ENCODE measurements at places on chromosomes 13 and 19.

GRCh38 chr13:33684874-33685273, 133.1 kb upstream of the RFC3 start:
- no peak for DNase-seq

DNA sequence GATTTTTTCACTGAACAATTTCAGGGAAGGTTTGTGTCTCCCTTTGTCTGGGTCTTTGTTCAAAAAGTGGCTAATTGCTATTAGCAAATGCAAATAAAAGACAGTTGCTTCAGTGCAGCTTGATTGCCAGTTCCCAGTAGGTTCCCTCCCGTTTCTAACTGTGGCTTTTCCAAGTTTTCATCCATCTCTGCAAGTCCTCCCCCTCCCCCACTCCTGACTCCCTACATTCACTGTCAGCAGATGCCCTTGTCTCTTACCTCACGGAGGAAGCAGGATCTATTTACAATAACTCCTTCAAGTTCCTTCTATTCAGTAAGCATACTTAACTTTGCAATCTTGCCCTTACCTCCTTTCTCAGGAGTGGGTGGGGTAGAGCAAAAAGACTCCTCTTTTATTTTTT, 55.4 kb upstream of the SCEL start:
- DNase-seq: no peak

DNA sequence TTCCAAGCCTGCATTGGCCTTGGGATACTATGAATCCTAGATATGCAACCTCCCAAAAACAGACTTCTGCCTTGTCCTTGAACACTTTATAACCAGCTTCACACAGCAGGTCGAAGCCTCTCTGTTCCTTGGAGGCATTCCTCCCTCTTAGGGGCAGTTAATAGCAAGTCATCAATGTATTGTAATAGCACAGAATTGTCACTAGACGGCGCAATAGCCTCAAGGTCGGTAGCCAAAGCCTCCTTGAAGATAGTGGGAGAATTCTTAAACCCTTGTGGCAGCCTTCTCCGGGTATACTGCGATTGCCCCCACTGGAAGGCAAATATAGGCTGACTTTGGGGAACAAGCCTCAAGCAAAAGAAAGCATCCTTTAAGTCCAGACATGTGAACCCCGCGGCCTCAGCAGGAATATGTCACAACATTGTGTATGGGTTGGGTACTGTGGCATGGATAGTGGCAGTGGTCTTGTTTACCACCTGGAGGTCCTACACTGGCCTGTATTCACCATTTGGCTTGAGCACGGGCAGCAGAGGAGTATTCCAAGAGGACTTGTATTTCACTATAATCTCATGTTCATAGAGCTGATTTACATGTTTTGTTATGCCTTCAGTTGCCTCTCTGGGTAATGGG, 61.1 kb downstream of the ZNF431 start:
- DNase-seq: peak; percentile 28

DNA sequence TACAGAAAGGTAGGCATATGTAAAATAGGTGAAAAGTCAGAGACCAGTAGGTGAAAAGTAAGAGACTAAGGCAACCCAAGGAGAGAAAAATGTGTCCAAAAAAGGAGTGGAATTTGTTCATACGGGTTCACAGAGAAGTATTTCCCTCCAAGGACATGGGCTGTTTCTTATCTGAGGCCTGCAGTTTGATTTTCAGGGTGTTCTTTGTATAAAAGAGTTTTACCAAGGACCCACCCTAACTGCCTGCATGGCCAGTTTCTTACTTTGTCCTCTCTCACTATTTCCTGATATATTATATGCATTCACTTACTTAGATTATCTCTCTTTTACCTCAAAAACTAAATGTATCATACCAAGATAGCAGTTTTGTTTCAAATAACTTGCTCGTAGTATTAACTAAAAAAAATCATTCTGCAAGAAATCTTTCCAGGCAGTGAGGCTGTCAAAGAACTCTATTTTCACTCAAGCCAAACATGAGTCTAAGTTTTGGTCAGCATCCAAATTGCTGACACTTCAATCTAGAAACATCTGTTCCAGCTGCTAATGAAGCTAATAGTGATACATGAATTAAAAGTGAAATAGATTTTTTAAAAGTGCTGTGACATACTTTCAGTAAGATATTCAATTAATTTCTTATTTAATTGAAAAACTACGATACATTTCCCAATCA, 141.4 kb upstream of the SGCG start:
- no peak for DNase-seq

GRCh38 chr13:103451656-103452055, 385.4 kb upstream of the SLC10A2 start:
- no peak for DNase-seq

DNA sequence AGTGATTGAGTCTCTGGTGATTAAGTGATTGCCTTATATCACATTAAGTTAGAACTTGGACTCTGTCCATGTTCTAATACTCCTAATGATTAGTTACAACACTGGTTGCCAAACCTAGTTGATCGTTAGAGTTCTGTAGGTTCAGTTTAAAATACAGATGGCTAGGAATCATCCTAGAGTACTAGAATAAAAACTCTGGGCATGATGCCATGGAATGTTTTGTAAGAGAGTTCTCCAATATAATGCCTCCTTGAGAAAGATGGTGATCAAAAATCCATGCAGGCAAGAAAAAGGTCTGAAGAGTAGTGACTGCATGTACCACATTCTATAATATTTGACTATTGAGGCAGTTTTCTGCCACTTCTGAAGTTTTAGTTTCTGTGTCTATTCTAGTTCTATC, 176.3 kb downstream of the GPC5 start:
- no peak for DNase-seq

- DNase-seq: peak; percentile 49
Measured at GRCh38 chr19:16626796-16627192, 1.2 kb downstream of the MED26 start.

GRCh38 chr19:19758164-19758563, 25.3 kb upstream of the ZNF14 start:
- no peak for DNase-seq

- DNase-seq: no peak
Measured at GRCh38 chr19:49398001-49398615, 10.1 kb downstream of the KASH5 start.

DNA sequence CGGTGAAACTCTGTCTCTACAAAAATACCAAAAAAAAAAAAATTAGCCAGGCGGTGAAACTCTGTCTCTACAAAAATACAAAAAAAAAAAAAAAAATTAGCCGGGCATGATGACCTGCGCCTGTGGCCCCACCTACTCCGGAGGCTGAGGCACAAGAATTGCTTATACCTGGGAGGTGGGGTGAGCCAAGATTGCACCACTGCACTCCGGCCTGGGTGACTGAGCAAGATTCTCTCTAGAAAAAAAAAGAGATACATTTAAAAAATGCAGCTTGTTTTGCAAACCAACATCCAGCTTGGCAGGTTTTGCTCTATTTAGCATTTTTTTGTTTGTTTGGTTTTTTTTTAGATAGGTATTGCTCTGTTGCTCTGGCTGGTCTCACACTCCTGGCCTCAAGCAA, 6.7 kb upstream of the PGPEP1 start:
- DNase-seq: no peak

GRCh38 chr19:4969772-4970531, 1.0 kb downstream of the KDM4B start:
- DNase-seq: no peak

- DNase-seq: no peak
Measured at GRCh38 chr13:75771818-75772217, 135.7 kb downstream of the LMO7 start.

DNA sequence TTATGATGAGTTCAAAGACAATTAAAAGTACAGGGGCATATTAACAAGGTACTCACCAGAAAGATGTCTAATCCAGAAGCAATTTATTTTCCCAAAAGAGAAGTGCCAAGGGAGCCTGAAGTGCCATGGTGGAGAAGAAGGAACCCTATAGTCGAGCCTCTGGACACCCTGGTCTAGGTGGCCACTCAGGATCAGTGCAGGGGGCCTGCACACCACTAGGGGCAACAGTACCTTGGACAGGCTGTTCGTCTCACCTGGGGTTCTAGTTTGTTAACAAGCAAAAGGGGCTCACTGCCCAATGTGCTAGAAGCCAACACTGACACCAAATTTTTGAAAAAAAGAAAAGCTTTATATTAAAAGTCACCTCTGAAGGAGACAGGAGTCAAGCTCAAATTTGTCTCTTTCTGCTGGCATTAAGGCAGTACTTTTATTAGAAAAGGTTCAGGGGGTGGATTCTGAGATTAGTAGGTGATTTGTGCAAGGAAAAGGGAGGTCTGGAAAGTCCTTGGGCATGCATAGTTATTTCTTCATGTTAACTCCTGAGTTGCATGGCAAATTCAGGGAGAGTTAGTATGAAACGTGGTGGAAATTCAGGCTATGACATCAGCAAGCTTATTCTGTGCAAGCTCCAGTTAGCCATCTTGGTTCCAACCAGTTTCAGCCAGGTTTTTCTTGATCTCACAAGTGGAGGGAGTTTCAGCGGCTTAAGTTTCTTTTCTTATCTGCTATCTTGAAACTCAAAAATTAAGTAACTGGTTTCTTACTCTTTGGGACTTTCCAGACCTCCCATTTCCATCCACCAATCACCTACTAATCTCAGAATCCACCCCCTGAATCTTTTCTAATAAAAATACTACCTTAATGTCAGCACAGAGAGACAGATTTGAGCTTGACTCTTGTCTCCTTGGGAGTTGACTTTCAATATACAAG, 884 bp upstream of the CBY2 start:
- peak; percentile 86 for DNase-seq

DNA sequence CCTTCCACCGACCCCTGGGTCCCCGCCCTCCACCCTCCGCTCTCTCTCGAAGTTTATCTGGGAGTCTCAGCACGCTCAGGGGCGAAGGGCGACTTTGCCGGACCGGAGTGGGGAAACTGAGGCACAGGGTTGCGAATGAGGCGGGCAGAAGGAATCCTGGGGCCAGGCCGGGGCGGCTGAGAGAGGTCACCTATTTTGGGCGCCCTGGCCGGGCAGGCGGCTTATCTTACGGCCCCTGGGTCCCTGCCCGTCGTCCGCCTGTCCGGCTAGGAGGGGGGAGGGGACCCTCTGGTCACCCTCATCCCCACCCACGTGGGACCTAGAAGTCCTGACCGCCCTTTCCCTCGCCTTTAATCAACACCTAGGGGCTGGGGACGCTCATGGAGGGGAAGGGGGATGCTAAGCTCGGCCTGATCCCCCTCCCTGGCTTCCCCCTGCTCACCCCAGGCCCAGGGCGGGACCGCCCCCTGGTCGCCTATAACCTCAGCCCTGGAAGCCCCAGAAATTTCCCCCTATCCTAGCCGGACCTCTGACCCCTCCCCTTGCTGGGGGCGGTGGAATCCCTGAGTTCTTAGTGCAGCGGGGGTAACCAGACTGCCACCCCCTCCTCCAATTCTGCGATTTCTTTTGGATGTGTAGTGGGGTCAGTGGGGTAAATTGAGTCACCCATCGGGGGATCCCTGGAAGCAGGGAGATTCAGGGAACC, 556 bp downstream of the TRIP10 start:
- no peak for DNase-seq

- peak; percentile 3 for DNase-seq
Measured at GRCh38 chr13:101452519-101453485, at the start of gene ITGBL1. Gene ITGBL1 (plus strand): TSS chr13:101452675. CDS start chr13:101452834, 159 bp downstream.

DNA sequence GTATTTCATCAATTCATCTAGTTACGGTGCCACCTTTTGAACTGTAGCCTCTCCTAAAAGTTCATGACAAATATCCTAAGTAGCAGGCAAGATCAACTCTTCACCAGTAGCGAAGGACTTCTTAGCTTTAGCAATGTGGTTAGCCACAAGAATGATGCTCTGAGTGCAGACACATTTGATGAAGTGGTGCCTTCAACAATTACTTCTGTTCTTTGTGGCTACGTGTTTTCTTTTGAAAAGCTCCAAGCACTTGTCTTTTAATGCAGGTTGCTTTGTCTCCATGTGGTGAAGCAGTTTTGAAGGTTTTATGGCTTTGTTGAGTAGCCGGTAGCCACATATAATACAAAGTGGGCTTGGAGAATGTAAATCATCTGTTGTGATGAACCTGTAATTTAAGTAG, 194.7 kb downstream of the B3GLCT start:
- DNase-seq: no peak

- no peak for DNase-seq
Measured at GRCh38 chr19:46499692-46500091, 4.0 kb upstream of the PNMA8B start.

- DNase-seq: no peak
Measured at GRCh38 chr13:112073245-112074138, 6.5 kb downstream of the SOX1 start.

DNA sequence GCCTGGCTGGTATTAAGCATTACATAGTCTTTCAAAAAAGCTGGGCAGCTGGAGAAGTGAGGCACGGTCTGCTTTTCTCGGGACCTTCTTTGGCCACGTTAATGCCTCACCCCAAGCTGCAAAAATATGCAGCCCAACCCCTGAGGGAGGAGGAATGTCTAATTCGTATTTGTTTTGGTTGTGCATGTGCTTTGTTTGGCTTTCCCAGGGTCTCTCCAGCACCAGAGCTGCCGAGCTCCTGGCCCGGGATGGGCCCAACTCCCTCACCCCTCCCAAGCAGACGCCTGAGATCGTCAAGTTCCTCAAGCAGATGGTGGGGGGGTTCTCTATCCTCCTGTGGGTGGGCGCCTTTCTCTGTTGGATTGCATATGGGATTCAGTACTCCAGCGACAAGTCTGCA, 7.9 kb downstream of the ATP12A start:
- no peak for DNase-seq

- DNase-seq: no peak
Measured at GRCh38 chr19:48085904-48086864, 24.4 kb downstream of the PLA2G4C start.

DNA sequence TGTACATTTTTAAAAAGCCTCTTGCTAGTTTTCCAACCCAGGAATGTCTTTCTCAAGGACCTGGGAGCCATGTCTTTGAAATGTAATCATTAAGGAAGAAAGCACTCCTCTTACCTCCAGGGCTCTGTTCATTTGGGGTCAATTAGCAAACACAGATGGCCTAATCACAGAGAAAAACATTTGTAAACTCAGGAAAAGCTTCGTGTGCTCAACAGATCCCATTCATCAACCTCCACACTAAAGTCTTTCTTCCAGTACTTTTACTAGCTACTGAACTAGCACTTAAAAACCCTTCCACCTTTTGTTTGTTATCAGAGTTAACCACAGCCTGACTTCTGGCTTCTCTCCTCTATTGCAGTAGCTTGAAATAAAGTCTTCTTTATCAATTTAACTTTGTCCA, 441.4 kb downstream of the PCDH20 start:
- DNase-seq: no peak

DNA sequence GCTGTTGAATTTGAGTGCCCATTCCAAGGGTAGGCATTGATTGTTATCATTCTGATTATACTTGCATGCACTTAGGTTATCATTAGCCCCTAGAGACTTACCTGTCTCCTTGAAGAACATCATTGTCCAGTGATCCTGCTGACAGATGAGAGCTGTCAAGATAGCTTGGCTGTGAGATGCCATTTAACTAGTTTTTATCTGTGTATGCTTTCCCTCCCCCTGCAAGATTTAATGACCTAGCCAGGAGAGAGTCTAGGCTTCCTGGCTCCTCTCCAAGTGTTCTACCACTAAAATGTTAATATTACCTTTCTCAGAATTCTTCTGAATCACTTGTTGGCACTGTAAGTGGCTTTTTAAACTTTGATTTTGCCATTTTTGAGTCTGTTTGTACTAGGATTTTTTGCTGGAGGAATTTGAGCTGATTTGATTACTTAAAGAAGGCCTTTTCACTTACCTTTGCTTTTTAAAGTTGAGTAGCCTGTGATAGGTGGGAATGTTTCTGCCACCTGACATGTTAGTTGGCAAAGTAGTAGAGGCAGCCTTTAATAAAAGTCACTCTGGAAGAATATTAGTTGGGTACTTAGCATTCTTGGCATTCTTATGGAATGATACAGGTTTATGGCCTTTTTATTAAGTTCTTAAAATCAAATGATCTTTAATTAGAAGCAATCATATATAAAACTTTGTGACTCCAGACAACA, 41.1 kb downstream of the ARHGAP35 start:
- DNase-seq: no peak
